Muscle of back (tissue), 13 donors: ENCODE measurements at places on chromosomes 6 and 20. TPM values are rescaled to one million over a fixed set of nuclear protein-coding genes. Genes with fewer than 3 reads are reported as not detected.

GUCA1A gene
- polyA plus RNA-seq = 0.18 TPM

TSPO2 gene
- polyA plus RNA-seq = 0.52 TPM

LY6G6D gene
- polyA plus RNA-seq = not detected

OXT gene
- 0.74 TPM for polyA plus RNA-seq
